Cortex of kidney (tissue), 1 donor: ENCODE measurements at places on chromosomes 11 and 22.

- no peak for DNase-seq
Measured at GRCh38 chr11:48013269-48013901, 33.0 kb downstream of the PTPRJ start.

DNA sequence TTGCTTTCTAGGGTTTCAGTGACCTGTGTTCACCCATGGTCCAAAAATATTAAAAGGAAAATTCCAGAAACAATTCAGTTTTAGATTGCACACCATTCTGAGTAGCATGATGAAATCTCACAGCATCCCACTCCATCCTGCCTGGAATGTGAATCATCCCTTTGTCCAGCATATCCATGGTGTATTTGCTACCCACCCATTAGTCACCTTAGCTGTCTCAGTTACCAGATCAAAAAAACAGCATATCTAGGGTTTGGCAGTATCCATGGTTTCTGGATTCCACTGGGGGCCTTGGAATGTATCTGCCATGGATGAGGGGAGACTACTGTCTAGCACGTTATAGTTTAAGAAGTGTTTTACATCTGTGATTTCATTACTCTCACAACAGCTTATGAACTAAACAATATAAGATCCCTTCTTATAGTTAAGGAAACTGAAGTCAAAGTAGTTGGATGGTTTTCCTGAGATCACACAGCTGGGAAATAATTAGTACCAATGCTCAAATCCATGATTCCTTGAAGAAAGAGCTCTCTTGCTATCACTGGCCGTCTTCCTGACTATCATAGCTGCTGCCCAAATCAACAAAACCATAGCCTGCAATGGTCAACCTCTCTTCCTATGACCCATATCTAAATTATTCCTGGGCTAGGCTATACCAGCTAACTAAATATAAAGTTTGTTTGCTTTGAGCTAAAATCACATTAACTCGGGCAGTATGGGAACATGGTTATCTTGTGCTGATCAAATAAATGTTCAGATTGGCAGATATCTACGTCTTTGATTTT is 122.6 kb downstream of the MICAL2 start:
- DNase-seq: no peak

DNA sequence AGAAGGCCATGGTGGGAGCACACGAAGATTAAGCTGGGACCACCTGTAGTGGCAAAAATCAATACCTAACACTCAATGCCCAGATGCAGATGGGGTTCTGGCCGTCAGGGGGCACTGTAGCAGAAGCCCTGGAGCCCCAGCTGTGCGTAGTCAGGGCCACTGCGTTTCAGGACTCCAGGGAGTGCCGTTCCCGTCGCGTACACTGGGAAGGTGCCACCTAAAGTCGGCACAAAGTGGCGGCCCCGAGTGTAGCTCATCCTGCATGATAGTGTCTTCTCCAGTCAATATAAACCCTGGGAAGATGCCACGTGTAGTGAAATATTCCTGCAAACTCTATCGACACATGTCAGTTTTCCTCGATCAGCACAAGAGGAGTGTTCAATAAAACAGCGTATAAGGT is 123.8 kb upstream of the NTM start:
- DNase-seq: no peak

- DNase-seq: no peak
Measured at GRCh38 chr11:115220911-115221310, 283.3 kb downstream of the CADM1 start.

DNA sequence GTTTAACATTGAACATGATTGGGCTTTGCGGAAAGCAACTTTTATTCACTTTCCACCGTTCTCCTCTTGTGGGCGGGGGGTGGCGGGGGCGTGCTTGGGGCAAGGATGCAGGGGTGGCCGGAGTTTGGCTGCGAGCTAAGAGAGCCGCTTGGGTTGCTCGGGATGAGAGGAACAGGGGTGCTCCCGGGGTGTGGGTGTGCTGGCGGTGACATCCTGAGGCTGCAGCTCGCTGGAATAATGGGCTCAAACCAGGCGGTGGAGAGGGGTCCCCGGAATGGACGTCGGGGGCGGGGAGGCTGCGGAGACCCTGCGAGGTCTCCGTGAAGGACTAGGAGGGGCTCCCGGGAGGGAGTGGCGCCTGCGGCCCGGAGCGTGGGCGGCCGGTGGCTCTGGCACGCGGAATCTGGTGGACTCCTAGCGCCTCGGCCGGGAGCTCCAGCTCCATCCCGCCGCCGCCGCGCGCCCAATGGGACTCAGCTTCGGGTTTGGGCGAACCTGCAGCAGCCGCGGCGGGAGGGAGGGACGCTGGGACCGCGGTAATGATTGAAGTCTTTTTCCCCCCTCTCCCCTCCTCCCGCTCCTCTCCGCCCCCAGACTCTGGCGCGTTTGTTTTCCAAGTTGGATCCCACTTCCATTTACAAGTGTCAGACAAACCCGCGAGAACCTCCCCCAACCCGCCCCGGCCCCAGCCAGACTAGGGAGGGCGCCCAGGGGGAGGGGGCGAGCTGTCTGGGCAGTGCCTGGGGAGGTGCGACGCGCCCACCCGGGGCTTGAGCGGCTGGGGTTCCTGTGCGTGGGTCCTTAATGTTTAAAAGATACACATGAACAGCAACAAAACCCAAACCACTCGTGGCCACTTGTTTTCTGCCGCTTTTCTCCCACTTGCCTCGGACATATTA is 2.0 kb downstream of the FAT3 start:
- DNase-seq: no peak

DNA sequence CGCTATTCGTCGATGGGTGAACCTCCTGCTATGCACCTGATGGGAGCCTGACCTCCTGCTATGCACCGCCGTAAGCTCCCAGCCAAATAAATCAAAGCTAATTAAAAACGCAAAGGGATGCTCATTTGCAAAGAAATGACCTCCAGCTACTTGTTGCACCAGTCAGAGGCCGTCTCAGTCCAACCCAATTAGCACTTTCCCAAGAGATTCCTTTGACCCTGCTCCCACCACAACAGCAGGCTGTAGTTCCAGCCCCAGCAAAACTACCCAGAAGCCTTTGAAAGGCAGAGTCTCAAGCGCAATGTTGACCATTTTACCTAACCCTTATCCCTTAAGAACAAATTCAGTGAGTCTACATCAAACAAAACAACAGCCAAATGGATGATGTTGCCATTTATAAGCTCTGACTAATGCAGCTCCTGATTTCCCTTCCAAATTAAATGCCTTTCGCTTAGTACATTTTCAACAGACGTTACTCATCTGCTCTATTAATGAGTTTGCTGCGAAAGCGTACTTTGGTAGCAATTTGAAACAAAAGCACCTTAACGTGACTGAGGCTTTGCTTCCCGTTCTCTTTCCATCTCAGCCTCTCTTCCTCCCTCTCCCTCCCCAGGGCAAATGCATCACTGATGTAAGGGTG is 17.2 kb upstream of the BSX start:
- DNase-seq: no peak

GRCh38 chr11:44066732-44067141 is 667 bp downstream of the ACCS start:
- DNase-seq: no peak

DNA sequence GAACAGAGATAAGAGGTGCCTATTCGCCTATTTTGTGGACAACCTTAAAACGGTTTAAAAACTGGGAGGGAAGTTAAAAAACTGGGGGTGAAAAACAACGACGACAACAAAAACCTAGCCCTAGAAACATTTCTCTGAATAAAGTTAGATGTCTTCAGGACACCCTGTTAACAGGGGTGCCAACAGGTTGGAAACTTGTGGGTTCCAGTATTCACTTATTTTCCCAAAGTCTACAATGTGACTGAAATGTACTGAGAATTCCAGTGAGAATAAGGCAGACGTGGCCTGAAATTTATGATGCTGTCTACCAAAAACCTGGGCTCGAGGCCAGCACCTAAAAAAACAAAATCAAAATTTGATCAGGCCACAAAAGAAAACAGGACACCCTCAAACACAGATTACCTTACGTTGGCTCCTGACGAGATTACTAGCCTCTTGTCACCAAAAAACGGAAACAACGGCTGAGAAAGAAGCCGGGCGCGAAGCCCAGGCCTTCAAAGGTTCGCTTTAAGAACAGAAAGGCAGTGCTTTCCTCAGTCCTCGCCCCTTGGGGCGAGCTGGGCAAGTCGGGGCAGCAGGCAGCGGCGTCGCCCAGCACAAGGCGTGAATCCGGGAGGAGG is 906 bp downstream of the CCDC90B start:
- no peak for DNase-seq

DNA sequence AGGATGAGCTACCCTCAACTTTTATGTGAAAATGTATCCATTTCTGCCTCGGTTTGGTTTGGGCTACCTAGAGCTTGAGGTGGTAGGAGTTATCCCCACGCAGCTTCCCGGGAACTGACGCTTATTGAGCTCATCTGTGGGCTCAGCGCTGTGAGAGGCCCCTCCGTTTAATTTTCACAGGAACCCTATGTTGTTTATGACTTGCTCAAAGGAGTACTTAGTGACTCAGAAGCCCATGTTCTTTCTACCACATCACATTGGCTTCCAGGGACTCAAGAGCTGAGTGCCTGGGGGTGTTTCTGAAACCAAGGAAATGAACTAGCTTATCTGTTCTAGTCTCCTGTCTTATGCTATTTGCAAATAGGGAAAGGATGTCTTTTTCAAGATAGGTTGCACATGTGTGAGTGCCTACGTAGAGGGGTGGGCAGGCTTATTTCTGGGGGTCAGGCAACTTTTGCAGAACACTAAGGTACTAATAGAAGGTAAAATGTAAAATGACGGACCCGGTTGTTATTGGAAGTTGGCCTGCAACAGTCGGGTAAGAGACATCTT is 40.5 kb downstream of the MICAL2 start:
- no peak for DNase-seq

- DNase-seq: no peak
Measured at GRCh38 chr11:26473216-26474194, 98.6 kb downstream of the MUC15 start.

DNA sequence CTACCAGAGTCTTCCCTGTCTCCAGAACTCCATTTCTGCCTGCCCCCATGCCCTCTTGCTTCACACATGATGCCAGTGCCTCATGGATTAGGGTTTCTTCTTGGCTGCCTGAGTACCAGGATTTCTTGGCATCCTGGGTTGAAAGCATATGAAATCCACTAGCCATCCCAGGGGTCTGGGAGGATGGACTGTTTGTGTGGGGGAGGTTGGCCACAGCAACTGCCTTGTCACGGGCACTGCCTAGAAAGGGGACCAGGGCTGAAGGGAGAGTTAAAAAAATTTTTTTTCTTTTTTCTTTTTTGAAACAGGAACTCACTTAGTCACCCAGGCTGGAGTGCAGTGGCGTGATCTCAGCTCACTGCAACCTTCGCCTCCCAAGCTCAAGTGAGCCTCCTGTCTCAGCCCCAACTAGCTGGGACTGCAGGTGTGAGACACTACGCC is 4.2 kb downstream of the USP35 start:
- DNase-seq: no peak

GRCh38 chr22:17728786-17729185 is 45.5 kb downstream of the BID start:
- DNase-seq: no peak

DNA sequence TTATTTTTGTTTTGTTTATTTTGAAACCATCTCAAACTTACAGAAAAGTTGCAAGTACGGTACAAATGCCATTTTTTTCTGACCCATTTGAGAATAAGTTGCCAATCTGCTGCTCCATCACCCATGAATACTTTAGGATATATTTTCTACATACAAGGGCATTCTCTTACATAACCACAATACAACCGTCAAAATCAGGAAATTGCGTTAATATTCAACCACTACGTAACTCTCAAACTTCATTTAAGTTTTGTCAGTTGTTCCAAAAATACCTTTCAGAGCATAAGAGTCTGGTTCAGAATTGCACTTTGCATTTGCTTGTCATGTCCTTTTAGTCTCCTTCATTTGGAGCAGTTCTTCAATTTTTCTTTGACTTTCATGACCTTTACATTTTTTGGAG is 194.3 kb upstream of the BDNF start:
- no peak for DNase-seq

GRCh38 chr11:47408598-47409439 is 429 bp downstream of the SLC39A13 start:
- no peak for DNase-seq

DNA sequence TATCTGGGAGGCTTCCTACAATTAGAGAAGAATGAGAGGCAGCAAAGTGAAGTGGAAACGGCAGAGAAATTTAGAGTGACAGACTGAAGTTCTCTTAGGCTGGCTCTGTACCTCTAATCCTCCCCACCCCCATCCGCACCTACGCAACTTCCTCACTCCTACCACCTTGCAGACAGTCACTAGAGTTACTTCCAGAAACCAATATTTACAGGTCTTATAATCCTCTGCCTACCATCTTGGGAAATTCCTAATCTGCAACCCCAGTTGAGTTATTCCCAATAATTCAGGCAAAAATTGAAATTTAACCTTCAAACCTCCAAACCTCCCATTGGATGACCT is 71.7 kb downstream of the PAK1 start:
- no peak for DNase-seq

DNA sequence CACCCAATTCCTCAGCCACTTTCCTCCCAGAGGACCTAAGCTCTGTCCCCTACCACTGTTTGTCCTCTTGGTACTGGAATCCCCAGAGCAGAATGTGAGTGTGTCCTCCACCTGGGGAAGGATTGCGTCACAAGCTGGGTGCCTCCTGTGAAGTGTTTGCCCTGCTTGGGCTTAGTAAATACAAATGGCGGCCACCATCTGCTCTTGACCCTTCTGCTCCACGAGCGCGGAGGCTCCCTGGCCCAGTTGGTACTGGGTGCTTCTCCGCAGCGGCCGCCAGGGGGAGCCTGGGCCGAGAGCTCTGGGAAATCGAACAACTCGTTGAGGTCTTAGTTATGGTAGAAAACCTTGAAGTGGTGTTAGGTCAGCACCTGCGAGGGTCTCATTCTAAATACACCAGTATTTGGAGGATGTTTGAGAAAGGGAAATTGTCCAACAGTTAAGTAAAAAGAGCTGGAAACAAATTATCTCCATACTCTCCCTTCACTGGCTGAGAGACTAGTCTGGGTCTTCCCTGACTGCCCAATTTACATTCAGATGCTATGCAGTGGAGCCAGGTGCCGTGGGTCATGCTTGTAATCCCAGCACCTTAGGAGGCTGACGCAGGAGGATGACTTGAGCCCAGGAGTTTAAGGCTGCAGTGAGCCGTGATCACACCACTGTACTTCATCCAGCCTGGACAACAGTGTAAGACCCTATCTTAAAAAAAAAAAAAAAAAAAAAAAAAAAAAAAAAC is 74.6 kb upstream of the TEAD1 start:
- no peak for DNase-seq

DNA sequence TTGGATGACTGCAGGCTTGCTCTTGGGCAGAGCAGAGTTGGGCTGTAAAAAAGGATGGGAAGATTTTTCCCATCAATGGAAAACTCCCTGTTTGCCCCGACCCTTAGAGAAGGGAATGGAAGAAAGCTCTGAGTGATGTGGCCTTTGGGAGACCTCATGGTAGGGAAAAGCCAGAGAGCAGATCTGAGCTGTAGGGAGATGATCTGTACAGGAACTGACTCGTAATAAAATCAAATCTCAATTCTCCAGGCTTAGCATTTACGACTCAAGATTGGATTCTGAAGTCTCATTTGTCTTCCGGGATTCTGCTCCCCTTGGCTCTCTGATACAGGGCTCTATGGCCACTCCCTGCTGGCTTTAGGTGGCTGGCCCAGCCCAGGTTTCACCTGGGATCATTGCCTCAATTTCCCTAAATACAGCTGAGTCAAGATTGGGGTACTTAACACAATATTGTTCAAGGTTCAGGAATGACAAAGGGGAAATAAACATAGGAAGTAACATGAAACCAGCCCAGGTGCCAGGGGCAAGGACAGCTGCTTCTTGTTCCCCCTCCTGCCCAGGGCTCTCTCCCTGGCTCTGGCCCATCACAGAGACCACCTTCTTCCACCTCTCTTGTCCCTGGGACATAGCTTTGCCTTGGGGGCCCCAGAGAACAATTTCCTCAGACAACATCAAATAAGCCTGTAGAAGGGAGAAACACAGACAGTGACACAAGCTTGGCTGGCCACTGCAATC is 38.4 kb upstream of the THY1 start:
- no peak for DNase-seq

- DNase-seq: no peak
Measured at GRCh38 chr22:19892257-19892879, 37.7 kb upstream of the GNB1L start.
